ENCODE measurements at places on chromosomes 4 and X. TPM values are rescaled to one million over a fixed set of nuclear protein-coding genes. Genes with fewer than 3 reads are reported as not detected.

DNA sequence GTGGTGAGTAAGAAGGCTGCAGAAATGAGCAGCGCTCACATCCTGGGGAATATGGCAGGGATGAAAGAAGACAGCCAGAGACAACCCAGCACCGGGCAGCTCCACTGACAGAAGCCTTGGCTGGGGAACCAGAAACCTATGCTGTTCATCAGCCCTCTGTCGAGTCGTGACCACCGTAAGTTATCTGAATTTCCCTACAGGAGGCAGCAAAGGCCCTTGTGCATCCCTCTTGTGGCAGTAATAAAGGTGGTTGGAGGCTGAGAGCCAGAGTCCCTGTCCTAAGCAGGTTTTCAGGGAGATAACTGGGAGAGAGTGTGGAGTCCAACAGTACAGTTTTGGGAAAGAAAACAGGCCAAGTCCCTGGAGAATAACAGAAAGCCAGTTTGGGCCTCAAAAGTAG is 194.0 kb upstream of the BOD1L1 start:
- no peak overlapping the region for H3K27ac ChIP-seq
- no peak for DNase-seq
- H3K36me3 ChIP-seq: no peaks in the 10 kb centered on the region
- H3K4me1 ChIP-seq: no peaks in the 10 kb centered on the region
- no peak overlapping the region for H3K4me3 ChIP-seq

The GPR78 gene
- total RNA-seq: not detected

DNA sequence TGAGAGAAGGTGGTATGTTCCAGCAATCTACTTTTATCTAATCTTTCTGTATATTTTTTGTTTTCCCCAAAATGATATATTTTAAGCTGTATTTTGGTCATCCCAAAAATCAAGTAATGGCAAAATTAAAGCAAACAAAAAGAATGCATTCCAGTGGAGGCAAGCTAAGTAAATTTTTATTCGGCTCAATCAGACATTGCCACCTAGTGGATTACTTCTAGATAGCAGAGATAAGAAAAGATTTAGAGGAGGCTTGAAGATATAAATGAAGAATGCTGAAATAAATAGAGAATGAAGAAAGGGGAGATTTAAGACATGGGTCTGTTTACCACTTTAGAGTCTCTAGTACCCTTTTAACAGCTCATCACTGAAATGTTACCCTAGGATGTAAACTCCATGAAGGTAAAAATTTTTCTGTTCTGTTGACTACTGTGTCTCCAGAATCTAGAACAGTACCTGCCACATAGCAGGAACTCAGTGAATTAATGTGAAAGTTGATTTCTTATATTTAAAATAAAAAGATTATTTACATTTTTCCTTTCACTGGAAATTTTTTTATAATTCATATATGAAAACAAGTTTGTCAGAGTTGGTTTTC is 110.9 kb upstream of the ANK2 start:
- H3K27me3 ChIP-seq: no peaks in the 10 kb centered on the region
- no peak for DNase-seq
- no peaks in the 10 kb centered on the region for H3K36me3 ChIP-seq
- no peak overlapping the region for H3K4me3 ChIP-seq
- no peak overlapping the region for H3K27ac ChIP-seq
- H3K4me1 ChIP-seq: no peaks in the 10 kb centered on the region

DNA sequence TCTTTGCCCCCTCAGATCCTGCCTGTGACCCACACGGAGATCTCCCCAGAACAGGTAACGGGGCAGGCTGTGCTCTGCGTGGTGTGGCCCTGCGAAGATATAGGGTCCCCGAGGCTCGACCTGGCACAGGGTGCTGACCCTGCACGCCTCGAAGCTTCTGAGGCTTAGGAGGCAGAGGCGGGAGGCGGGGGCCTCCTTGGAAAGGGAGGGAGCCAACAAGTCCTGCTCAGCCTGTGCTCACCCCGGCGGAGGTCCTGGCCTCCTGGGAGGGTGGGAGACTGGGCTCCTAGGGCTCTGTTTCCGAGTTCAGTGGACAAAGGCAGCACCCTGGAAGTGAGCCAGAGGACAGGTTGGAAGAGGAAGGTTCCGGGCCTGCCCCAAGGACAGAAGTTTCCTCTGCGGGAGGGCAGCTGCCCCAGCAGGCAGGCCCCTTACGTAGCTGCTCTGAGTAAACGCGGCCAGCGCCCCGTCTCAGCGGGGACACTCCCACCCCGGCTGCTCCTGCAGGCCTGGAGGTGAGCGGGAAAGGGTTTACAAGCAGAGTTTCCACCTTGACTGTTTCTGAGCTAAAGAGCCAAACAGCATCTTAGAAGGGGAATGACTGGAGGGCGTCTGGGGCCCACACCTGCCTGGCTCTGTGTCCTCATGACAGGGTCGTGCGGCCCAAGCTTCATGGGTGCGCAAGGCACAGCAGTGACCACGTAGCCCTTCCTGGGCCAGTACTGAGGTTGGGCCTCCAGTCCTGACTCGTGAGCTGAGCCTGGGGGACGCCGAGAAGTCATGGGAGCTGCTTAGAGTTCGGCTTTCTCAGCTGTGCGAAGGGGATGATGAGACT is 16.1 kb downstream of the TMEM175 start:
- H3K4me3 ChIP-seq: no peak overlapping the region
- DNase-seq: no peak
- peaks cover 5% of the 10 kb centered on the region for H3K36me3 ChIP-seq

DNA sequence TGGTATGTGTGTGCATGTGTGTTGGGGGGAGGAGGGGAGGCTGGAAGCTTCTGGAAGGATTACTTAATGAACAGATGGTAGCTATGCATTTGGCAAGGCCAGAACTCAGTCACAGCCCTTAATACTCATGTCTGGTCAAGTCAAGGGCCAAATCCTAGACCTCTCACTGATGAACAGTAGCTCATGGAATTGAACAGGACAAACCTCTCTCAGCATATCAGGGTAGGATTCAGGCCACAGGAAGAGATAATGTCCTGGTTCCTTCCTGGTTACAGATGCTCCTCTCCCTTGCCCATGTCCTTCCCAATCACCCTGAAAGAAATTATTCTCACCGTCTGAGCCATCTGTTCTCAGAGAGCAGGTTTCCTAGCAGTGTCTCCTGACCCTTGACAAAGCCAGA is 165.7 kb downstream of the SOWAHB start:
- DNase-seq: no peak
- H3K27me3 ChIP-seq: no peaks in the 10 kb centered on the region
- H3K4me1 ChIP-seq: no peaks in the 10 kb centered on the region
- no peak overlapping the region for H3K4me3 ChIP-seq
- H3K36me3 ChIP-seq: no peaks in the 10 kb centered on the region

The COX7B2 gene
- total RNA-seq: not detected

DNA sequence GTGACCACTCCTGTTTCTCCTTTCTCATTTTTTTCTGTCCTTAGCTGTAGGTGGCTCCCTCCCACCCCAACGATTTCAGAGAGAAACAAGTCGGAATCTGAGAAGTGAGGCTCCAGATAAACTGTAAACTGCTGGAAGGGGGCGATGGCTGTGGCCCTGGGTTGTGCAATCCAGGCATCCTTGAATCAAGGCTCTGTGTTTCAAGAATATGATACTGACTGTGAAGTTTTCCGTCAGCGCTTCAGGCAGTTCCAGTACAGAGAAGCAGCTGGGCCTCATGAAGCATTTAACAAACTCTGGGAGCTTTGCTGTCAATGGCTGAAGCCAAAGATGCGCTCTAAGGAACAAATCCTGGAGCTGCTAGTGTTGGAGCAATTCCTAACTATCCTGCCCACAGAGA is 37.7 kb downstream of the ETDC start:
- no peak overlapping the region for H3K27ac ChIP-seq
- H3K27me3 ChIP-seq: no peaks in the 10 kb centered on the region
- H3K4me3 ChIP-seq: no peak overlapping the region
- H3K36me3 ChIP-seq: no peaks in the 10 kb centered on the region
- no peaks in the 10 kb centered on the region for H3K4me1 ChIP-seq
- no peak for DNase-seq

The EFNB1 gene
- total RNA-seq: 7.8 TPM

DNA sequence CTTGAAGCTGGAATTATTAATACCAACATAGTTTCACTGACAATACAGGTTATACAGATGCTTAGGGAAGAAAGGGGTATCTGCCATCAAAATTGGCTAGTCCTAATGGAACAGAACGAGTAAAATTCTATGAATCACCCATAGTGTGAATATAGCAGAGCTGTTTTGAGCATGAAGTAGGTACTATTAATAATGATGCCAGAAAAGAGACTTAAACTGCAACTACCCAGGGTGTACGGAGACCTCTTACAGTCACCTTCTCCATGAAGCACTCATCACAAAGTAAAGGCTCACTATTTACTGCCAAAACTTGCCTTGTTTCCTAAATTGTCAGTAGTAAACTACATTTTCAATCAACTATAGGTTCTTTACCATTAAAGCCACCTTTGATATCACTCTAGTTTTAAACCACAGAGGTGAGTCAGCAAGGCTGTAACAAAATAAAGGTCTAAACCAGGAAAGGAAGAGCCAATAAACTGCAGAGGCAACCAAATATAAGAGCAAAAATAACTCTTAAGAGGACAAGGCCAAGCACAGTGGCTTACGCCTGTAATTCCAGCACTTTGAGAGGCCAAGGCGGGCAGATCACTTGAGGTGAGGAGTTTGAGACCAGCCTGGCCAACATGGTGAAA is 114.4 kb downstream of the FRYL start:
- no peak overlapping the region for H3K4me3 ChIP-seq
- no peak for DNase-seq
- H3K36me3 ChIP-seq: no peaks in the 10 kb centered on the region
- peaks cover 3% of the 10 kb centered on the region for H3K4me1 ChIP-seq
- no peaks in the 10 kb centered on the region for H3K27me3 ChIP-seq

The TENT5D gene
- total RNA-seq: not detected

GRCh38 chr4:176794651-176795050 is 1.9 kb upstream of the VEGFC start:
- no peak overlapping the region for H3K27ac ChIP-seq
- DNase-seq: no peak
- no peaks in the 10 kb centered on the region for H3K36me3 ChIP-seq
- no peaks in the 10 kb centered on the region for H3K4me1 ChIP-seq

DNA sequence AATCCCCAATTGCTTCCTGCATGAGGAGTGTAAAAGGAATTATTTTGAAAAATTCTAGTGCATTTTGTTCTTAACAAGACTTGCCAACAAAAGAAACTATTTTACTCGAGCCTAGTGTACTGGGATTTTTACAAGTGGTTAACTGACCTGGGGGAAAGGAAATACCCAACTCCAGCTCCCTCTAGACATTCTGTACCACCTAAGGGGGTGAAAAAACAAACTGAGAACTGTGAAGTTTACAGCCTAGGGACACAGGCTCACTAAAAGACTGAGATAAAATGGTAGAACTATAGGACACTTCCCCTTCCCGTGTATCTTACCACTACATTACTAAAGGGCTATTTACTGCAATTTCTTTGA is 2.6 kb upstream of the ADH5 start:
- no peak for DNase-seq
- peaks cover 24% of the 10 kb centered on the region for H3K4me1 ChIP-seq
- no peak overlapping the region for H3K27ac ChIP-seq
- no peaks in the 10 kb centered on the region for H3K27me3 ChIP-seq

The SPATA4 gene
- not detected for total RNA-seq

The NHS gene
- 0.14 TPM for total RNA-seq

The PRKG2 gene
- 2.9 TPM for total RNA-seq

- no peaks in the 10 kb centered on the region for H3K27me3 ChIP-seq
- H3K4me3 ChIP-seq: peak overlapping the region; percentile 87
- H3K4me1 ChIP-seq: peaks cover 73% of the 10 kb centered on the region
- peak overlapping the region; percentile 83 for H3K27ac ChIP-seq
- no peaks in the 10 kb centered on the region for H3K36me3 ChIP-seq
These were observed 1.5 kb downstream of the SASH3 start for GRCh38 chrX:129781134-129781672.

Measured in T-cell (primary cell).